ENCODE measurements at places on chromosomes 5 and 9. TPM values are rescaled to one million over a fixed set of nuclear protein-coding genes. Genes with fewer than 3 reads are reported as not detected.

The SRA1 gene
- total RNA-seq, result 16.8 TPM

- DNase-seq, result no peak
These were observed 252.7 kb upstream of the GRIA1 start for GRCh38 chr5:153237671-153238332.

DNA sequence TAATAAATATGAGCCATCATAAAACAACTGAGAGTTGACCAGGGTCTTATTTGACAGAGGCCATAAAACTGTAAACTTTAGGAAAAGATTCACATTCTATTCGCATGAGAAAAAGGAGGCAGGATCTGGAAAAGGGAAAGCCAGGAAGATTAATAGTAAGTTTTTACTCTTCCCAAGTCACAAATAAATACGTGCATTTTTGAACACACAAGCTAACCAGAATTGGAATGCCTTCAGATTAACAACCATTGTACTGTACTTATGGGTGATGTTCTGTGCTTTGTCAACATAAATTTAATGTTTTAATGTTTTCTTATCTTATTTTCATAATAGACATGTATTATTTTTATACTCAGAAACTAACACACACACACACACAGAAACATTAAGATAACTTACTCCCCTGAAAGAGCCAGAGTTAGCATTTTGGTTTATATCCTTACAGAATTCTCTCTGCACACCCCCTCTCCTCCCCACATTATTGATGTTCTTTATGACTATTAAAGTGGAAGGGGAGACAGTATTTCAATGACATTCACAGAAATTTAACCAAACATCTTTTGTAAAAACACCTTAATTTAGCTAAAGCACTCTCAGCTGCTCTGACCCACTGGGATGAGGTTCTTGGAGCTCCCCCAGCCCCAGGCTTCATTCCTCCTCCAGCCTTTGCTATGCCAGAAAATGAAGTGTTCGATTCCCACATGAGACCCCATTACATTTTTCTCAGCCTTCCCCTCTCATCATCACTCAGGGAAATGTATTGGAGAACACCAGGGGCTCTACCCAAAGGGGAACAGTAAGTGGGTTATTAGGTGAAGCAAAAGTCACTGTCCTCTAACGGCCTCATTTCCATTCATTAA, 155.5 kb downstream of the ESM1 start:
- DNase-seq, result no peak

DNA sequence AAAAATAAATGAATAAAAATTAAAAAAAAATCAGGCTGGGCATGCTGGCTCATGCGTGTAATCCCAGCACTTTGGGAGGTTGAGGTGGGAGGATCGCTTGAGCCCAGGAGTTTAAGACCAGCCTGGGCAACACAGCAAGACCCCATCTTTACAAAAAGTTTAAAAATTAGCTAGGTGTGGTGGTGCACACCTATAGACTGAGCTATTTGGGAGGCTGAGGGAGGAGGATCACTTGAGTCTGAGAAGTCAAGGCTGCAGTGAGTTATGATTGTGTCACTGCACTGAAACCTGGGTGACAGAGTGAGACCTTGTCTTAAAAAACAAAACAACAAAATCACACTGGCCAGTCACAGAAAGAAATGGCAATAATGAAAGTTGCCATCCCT, 3.4 kb upstream of the CNTRL start:
- no peak for DNase-seq

- DNase-seq, result no peak
These were observed 157.7 kb upstream of the POU5F2 start for GRCh38 chr5:93899026-93899600.

DNA sequence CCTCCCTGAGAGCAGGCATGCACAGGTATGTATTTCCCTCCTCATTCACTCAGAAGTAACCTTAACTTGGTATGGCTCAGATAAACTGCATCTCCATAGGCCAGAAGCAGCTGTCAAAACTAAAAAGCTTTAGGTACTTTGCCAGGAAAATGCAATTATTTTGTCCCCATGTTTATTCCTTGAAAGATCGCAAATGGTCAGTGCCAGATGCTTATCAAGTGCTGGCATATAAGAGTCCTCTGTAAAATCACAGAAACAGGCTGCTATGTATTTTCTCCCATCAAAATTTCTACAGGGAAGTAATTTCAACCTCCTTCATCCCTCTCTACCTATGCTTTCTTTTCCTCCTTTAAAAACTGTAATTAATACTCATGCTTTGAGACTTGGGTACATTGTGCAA, 12.7 kb downstream of the PCDHAC2 start:
- DNase-seq, result no peak

- no peak for DNase-seq
These were observed 288.1 kb downstream of the TMEM167A start for GRCh38 chr5:82789095-82789494.

- no peak for DNase-seq
These were observed 28.9 kb downstream of the SNX24 start for GRCh38 chr5:122874179-122874875.

Measured in suprapubic skin (tissue), 4 donors.